Activated T-cell treated with anti-CD3 and anti-CD28 coated beads, Interleukin-2, amount 50 U/mL, for 24 hours (primary cell): ENCODE measurements at places on chromosomes 4 and X.
A peak's percentile ranks its signal among the peaks of the same experiment; 100 is the strongest.

- peaks cover 25% of the 10 kb centered on the region for H3K4me1 ChIP-seq
- peaks cover 8% of the 10 kb centered on the region for H3K27me3 ChIP-seq
- no peak overlapping the region for H3K4me3 ChIP-seq
Measured at GRCh38 chr4:213971-214370, 89.7 kb downstream of the ZNF718 start.

DNA sequence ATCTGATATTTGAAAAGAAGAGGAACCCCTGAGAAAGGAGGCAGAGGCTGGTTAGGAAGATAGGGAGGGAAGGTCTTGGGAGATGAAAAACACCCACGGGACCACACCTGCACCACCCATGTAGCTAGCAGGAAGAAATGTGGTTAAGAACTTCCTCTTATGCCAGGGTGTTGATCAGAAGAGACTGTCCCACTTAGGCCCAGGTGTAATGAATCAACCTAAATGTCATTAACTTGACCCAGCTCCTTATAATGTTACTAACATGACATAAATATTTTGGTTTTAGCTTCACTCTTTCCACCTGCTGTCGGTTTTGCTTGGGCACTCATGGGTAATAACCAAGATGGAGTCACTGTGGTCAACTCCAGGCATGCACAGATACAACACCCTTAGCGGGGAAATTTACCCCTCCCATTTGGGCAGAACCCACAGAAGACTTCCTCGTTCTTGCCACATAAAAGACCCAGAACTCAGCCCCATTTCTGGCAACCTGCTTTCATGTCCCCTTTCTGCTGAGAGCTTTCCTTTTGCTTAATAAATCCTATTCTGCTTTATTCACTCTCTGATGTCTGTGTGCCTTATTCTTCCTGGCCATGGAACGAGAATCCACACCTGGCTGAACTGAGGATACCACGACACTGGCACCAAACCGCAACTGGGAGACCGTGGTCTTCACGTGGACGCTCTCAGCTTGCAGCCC lies 46.8 kb downstream of the ZNF141 start:
- DNase-seq, result no peak
- no peak overlapping the region for H3K27ac ChIP-seq
- no peak overlapping the region for H3K4me3 ChIP-seq
- H3K27me3 ChIP-seq, result no peaks in the 10 kb centered on the region
- peaks cover 57% of the 10 kb centered on the region for H3K36me3 ChIP-seq

DNA sequence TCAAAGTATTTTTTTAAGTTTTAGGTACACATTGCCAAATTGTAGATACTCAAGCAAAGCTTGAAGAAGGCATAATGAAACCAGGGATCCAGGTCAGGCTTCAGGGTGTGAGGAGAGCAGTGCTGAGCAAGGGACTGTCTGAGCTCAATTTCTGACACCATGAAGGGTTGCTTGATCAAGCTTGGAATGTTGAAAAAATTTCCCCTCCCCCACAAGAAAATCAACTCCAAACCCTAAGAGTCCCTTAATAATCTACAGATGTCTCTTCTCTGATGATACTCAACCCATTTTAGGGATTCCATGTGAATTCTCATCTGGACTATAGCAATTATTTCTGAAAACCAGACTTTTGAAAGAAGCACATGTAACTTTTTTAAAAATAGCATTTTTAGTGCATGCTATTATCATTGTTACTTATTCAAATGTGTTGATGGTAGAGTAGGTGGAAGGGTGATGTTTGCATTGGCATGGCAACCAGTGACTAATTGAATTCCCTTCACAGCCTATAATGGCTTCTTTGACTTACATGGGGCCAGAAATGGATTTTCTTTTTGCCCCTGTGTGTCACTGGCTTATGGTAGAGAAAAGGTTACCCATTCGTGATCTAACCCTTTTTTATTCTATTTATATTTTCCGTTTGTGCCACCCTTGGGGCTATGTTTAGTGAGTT lies 252.0 kb downstream of the FBXW7 start:
- H3K4me3 ChIP-seq, result no peak overlapping the region
- H3K36me3 ChIP-seq, result no peaks in the 10 kb centered on the region
- DNase-seq, result no peak
- no peaks in the 10 kb centered on the region for H3K27me3 ChIP-seq
- H3K27ac ChIP-seq, result no peak overlapping the region

DNA sequence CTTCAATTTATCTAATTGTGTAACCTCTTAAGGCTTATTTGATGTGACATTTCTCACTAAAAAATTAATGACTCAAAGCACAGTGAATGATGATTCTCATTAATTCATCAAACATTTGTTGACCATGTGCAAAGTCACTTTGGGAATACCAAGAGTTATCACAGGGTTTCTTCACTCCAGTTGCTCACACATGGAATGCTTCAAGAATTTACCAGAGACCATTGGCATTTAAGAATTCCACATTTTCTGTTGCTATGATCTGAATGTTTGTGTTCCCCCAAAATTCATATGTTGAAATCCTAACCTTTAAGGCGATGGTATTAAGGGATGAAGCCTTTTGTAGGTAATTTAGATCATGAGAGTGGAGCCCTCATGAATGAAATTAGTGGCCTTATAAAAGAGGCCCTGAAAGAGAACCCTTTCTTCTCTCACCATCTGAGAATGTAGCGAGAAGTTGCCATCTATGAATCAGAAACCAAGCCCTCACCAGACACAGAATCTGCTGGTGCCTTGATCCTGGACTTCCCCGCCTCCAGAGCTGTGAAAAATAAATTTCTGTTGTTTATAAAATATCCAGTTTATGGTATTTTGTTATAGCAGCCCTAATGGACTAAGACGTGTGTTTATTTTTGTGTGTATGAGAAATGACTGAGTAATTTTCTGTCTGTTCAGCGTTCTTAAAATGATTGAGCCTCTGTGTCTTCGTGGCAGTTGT lies 16.4 kb upstream of the SRPX start:
- no peaks in the 10 kb centered on the region for H3K36me3 ChIP-seq
- no peak overlapping the region for H3K27ac ChIP-seq
- peaks cover 61% of the 10 kb centered on the region for H3K27me3 ChIP-seq
- H3K4me1 ChIP-seq, result no peaks in the 10 kb centered on the region
- no peak for DNase-seq
- H3K4me3 ChIP-seq, result no peak overlapping the region

- no peaks in the 10 kb centered on the region for H3K27me3 ChIP-seq
- no peak overlapping the region for H3K27ac ChIP-seq
- no peaks in the 10 kb centered on the region for H3K36me3 ChIP-seq
- H3K4me3 ChIP-seq, result no peak overlapping the region
- no peak for DNase-seq
Measured at GRCh38 chr4:22045051-22045630, 96.6 kb upstream of the KCNIP4 start.

GRCh38 chr4:184833046-184833838 lies 7.5 kb upstream of the ACSL1 start:
- no peak for DNase-seq
- H3K4me1 ChIP-seq, result no peaks in the 10 kb centered on the region
- H3K27ac ChIP-seq, result no peak overlapping the region

DNA sequence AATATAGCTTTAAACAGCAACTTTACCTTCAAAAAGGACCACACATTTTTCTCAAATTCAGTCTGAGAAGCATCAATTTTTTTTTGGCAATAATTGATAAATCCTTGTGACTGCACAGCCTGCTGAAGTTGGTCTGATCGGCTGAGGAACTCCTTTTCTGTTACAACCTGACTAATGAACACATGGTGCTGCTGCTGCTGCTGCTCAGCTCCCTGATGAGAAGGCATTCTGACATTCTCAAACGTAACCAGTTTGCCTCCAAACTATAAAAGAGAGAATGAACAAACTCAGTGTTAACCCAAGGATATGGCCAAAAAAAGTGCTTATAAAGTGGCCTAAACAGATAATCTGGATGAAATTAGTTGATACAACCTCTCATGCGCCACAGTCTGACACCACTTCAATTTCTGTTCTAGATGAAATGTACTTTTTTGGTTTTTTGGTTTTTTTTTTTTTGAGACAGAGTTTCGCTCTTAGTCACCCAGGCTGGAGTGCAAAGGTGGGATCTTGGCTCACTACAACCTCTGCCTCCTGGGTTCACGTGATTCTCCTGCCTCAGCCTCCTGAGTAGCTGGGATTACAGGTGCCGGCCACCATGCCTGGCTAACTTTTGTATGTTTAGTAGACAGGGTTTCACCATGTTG lies 26.5 kb downstream of the SEC31A start:
- H3K4me1 ChIP-seq, result peaks cover 28% of the 10 kb centered on the region
- H3K4me3 ChIP-seq, result peak overlapping the region; percentile 47
- no peaks in the 10 kb centered on the region for H3K27me3 ChIP-seq
- H3K27ac ChIP-seq, result peak overlapping the region; percentile 91
- no peak for DNase-seq
- peaks cover 79% of the 10 kb centered on the region for H3K36me3 ChIP-seq

DNA sequence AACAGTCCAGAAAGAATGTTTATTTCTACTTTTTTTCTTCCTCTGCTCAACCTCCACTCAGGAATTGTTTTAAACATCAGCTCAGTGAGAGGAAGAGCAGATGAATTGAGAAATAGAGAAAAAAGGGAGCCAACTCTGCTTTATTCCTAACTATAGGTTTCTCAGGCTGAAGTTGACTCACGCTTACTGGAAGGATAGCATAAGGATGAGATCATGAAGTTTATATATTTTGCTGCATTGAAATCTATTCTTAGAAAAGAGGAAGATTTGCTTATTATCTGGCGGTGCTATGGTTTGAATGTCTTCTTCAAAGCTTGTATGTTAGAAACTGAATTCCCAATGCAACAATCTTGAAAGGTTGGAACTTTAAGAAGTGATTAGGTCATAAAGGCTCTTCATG lies 1673.4 kb upstream of the PCDH7 start:
- no peaks in the 10 kb centered on the region for H3K36me3 ChIP-seq
- DNase-seq, result no peak
- no peak overlapping the region for H3K4me3 ChIP-seq
- no peaks in the 10 kb centered on the region for H3K4me1 ChIP-seq
- no peak overlapping the region for H3K27ac ChIP-seq
- H3K27me3 ChIP-seq, result no peaks in the 10 kb centered on the region

DNA sequence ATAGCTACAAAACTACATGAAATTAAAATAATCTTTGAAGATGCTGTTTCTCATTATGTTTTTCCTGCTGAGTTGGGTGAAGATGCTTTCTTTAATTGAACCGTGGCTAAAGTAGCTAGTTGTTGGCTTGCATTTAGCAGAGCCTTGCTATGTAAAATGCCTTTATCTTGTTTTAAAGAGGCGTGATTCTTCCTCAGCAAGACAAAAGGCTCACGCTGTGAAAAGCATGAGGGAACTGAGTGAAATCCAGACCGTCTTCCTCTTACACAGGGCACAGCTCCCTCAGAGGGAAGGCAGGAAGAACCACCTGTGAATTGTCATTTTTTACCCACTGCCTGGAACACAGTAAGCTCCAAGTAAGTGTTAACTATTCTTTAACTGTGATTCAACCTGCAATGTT lies 39.0 kb upstream of the ZNF518B start:
- no peaks in the 10 kb centered on the region for H3K36me3 ChIP-seq
- no peaks in the 10 kb centered on the region for H3K4me1 ChIP-seq
- peaks cover 14% of the 10 kb centered on the region for H3K27me3 ChIP-seq
- H3K27ac ChIP-seq, result no peak overlapping the region
- H3K4me3 ChIP-seq, result no peak overlapping the region

DNA sequence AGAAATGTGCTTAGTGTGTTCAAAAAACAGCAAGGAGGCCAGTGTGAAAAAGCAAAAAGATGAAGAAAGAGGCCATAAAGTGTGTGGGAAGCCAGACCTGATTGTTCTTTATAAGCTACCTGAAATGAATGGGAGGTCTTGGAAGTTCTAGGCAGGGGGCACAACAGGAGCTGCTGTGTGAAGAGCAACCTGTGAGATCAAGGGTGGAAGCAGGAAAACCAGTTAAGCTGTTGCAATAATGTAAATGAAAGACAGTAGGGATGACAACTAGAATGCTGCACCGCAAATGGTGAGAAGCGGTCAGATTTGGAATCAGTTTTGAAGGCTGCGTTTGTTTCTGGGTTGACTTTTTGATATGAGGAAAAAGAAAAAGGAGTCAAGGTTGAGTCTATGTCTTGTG lies 123.5 kb downstream of the TMEM144 start:
- H3K36me3 ChIP-seq, result no peaks in the 10 kb centered on the region
- no peaks in the 10 kb centered on the region for H3K27me3 ChIP-seq
- H3K4me1 ChIP-seq, result no peaks in the 10 kb centered on the region
- no peak overlapping the region for H3K27ac ChIP-seq
- H3K4me3 ChIP-seq, result no peak overlapping the region
- no peak for DNase-seq

- no peak overlapping the region for H3K27ac ChIP-seq
- H3K36me3 ChIP-seq, result peaks cover 2% of the 10 kb centered on the region
- H3K4me1 ChIP-seq, result peaks cover 6% of the 10 kb centered on the region
- H3K4me3 ChIP-seq, result no peak overlapping the region
Measured at GRCh38 chr4:11456401-11456800, 27.7 kb upstream of the HS3ST1 start.

DNA sequence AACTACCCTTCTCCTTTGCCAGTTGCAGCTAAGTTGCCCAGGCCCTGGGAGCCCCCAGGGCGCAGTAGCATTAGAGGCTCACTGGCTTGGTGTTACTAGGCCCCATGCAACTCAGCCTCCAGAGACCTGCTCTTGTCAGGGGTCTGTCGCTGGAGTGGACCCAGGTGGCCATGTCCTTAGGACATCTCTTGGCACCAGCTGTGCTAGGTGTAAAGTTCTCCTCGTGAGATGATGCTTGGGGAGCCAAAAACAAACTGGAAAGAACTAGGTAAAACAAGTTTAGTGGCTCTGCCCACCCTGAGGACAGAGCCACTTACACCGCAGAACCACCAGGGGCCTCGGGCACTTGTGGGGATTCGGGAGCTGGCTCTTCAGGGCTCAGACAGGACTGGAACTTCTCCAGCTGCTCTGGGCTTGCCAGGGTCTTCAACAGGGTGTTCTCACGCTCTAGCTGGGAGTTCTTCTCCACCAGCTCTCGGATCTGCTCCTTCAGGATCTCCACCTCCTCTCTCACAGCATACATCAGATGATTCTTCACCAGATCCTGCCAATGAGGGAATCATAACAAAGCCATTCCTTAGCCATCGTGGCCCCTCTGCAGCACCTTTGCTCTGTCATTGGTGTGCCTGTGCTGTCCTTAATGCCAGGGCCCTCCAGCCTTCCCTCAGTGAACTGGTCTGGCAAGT lies 61.2 kb downstream of the TSC22D3 start:
- DNase-seq, result no peak
- H3K4me1 ChIP-seq, result peaks cover 82% of the 10 kb centered on the region
- peaks cover 26% of the 10 kb centered on the region for H3K36me3 ChIP-seq
- H3K4me3 ChIP-seq, result no peak overlapping the region
- peaks cover 3% of the 10 kb centered on the region for H3K27me3 ChIP-seq

DNA sequence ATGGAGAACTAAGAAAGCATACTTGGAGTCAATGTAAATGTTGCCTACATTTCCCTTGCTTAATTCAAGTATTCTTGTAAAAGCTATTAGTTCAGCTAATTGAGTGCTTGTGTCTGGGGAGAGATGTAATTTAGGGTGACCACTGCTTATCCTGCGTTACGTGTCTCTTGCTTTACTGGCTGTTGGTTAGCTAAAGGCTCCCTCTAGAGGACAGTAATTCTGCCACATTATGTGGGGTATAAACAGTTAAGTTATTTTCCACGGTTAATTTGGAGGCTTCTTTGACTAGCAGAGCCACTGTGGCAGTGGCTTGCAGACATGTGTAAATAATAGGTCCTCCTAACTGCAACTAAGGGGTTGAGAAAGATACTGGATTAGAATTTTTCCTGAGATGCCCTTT lies 25.3 kb upstream of the NAF1 start:
- H3K27ac ChIP-seq, result no peak overlapping the region
- H3K4me3 ChIP-seq, result no peak overlapping the region
- H3K27me3 ChIP-seq, result peaks cover 13% of the 10 kb centered on the region
- H3K4me1 ChIP-seq, result no peaks in the 10 kb centered on the region
- DNase-seq, result no peak
